ENCODE measurements at places on chromosomes 13 and 19. TPM values are rescaled to one million over a fixed set of nuclear protein-coding genes. Genes with fewer than 3 reads are reported as not detected.

DNA sequence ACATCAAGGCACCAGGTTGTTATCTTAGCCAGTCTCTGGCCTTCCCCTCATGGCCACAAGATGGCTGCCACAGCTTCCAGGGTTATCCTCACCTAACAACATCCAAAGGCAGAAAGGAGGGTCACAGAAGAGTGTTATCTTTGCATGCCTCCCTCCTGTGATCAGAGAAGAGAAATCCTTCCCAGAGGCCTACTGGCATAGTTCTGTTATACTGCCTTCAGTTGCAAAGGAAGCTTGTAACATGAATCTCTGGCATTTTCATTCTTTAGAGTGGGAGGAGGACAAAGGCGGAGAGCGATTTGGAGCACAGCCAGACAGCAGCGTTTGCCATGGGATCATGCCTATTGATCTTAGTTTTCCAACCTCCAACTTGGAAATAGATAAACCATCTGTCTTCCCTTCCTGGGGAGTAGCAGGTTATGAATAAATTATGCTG lies 135.7 kb downstream of the DNAJC15 start:
- no peak overlapping the region for H3K27ac ChIP-seq
- no peak for DNase-seq
- H3K36me3 ChIP-seq, result no peaks in the 10 kb centered on the region
- no peaks in the 10 kb centered on the region for H3K4me1 ChIP-seq
- no peak overlapping the region for H3K4me3 ChIP-seq

DNA sequence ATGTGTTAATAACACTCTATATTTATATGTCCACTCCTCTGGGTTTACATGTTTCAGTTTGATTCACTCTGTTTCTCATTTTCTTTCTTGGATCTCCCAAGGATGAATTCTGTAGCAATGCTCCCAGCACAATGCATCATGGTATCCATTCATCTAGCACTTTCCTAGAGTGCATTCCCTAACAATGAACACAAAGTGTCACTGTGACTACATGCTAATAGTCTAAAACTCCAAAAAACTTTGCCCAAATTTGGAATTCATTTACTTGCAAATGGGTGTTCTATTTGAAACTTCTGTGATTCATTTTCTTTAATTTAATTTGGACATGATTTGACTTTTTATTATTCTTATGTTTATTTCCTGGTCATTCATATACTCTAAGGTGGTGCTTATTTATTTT lies 286.3 kb downstream of the POU4F1 start:
- no peak overlapping the region for H3K4me3 ChIP-seq
- no peak overlapping the region for H3K27ac ChIP-seq
- H3K36me3 ChIP-seq, result no peaks in the 10 kb centered on the region
- DNase-seq, result no peak

- no peaks in the 10 kb centered on the region for H3K27me3 ChIP-seq
- no peaks in the 10 kb centered on the region for H3K36me3 ChIP-seq
- no peak for DNase-seq
- H3K4me3 ChIP-seq, result no peak overlapping the region
- H3K4me1 ChIP-seq, result no peaks in the 10 kb centered on the region
- H3K27ac ChIP-seq, result no peak overlapping the region
Measured at GRCh38 chr13:80211566-80211965, 129.4 kb downstream of the SPRY2 start.

- H3K4me1 ChIP-seq, result peaks cover 18% of the 10 kb centered on the region
- no peaks in the 10 kb centered on the region for H3K27me3 ChIP-seq
- no peak for DNase-seq
Measured at GRCh38 chr19:43599635-43600295, 3.4 kb downstream of the ZNF576 start.

DNA sequence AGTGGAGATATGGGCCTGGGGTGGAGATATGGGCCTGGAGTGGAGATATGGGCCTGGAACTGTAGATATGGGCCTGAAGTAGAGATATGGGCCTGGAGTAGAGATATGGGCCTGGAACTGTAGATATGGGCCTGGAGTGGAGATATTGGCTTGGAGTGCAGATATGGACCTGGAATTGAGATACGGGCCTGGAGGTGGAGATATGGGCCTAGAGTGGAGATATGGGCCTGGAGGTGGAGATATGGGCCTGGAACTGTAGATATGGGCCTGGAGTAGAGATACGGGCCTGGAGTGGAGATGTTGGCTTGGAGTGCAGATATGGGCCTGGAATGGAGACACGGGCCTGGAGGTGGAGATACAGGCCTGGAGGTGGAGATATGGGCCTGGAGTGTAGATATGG lies 402 bp downstream of the KIR3DL3 start:
- DNase-seq, result no peak
- H3K27ac ChIP-seq, result no peak overlapping the region
- no peaks in the 10 kb centered on the region for H3K36me3 ChIP-seq
- H3K27me3 ChIP-seq, result no peaks in the 10 kb centered on the region
- H3K4me1 ChIP-seq, result no peaks in the 10 kb centered on the region

DNA sequence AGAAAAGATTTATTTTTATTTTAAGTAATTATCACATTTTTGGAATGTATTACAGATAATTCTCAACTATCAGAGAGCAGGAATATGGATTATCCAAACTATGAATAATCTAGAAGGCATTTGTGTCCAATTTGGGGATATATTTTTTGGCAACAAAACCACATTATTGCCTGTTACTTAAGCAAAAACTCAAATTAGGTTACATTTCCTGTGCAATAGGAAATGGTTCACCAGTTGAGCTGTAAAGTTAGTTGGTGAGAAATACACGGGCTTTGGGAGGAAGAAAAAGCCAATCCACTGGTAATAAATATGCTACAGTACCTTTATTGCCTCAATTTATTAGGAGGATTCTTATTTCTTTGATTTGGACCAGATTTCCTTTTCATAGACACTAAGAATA lies 1075.2 kb downstream of the PCDH9 start:
- H3K27me3 ChIP-seq, result no peaks in the 10 kb centered on the region
- no peak for DNase-seq
- no peak overlapping the region for H3K27ac ChIP-seq
- no peak overlapping the region for H3K4me3 ChIP-seq
- H3K36me3 ChIP-seq, result no peaks in the 10 kb centered on the region
- H3K4me1 ChIP-seq, result no peaks in the 10 kb centered on the region

DNA sequence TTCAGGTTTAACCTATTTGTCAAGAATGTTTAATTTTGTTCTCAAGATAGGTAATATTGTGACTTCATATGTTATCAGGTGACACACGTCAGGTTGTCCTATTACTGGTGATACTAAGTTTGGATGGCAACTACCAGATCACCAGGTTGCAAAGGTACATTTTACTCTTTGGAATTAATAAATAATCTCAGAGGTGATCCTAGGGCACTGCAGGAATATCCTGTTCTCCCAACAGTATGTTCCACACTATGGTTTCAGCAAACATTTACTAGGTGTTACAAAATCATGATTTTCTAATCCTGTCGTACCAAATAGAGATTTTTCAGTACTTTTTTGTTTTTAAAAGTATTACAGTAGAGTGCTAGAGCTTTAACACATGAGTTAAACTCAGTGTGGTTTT lies 29.3 kb upstream of the MYCBP2 start:
- peaks cover 19% of the 10 kb centered on the region for H3K27me3 ChIP-seq
- no peaks in the 10 kb centered on the region for H3K36me3 ChIP-seq
- peaks cover 5% of the 10 kb centered on the region for H3K4me1 ChIP-seq
- DNase-seq, result no peak

- peaks cover 5% of the 10 kb centered on the region for H3K4me1 ChIP-seq
- peaks cover 38% of the 10 kb centered on the region for H3K27me3 ChIP-seq
- no peak for DNase-seq
- no peaks in the 10 kb centered on the region for H3K36me3 ChIP-seq
- no peak overlapping the region for H3K27ac ChIP-seq
Measured at GRCh38 chr13:27036236-27036981, 135.2 kb downstream of the USP12 start.

DNA sequence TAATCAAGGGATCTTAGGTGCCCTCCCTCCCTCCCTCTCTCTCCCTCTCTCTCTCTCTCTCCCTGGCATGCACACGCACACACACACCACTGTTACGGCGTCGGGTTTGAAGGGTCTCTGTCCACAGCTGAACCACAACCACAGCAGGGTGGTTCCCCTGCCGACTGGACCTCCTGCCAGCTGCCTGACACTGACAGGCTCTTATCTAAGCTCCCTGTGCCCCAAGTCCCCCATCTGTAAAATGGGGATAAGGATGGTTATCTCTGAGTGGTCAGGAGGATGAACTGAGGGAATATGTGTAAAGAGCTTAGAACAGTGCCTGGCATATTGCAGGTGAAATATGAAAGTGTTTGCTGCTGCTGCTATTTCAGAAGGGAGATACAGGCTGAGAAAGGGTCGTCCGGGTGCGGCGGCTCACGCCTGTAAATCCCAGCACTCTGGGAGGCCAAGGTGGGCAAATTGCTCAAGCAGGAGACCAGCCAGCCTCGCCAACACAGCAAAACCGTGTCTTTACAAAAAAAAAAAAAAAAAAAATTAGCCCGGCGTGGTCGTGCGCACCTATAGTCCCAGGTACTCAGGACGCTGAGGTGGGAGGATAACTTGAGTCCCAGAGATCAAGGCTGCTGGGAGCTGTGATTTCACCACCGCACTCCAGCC lies 852 bp upstream of the SHISA7 start:
- no peak for DNase-seq
- H3K27me3 ChIP-seq, result peaks cover 51% of the 10 kb centered on the region
- no peak overlapping the region for H3K27ac ChIP-seq
- peaks cover 10% of the 10 kb centered on the region for H3K4me1 ChIP-seq

DNA sequence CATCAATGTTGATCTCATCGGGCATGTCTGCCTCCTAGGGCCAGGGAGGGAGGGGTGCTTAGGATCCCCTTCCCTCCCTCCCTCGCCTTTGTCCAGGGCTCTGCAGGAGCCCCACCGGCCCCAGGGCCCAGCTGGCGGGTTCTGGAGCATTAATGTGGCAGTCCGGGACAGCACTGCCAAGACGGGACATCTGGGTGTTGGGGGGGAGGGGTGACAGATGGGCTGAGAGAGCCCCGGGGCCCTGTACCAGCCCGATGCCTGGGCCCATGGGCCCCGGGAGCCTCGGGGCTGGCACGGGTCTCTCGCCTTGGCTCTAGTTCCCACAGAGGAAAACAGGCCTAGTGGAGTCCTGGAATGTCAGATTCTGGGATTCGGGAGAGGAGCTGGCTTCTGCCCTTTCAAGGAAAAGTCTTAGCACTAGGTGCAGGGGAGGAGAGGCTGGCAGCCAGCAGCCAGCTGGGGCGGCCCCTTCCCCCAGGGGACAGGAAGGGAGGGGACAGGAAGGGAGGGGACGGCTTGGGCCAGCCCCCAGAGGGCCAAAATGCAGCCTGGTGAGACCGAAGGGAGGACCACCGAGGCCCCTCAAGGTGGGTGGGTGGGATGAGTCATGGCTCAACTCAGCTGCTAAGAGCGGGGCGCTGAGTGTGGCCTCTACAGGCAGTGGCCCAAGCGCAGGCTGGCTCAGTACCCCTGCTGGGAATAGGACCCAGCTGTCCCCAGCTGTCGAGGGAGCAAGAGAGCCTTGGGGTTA lies 3.1 kb downstream of the PPP1R14A start:
- H3K4me3 ChIP-seq, result peak overlapping the region; percentile 68
- peak overlapping the region; percentile 33 for H3K27ac ChIP-seq
- no peaks in the 10 kb centered on the region for H3K27me3 ChIP-seq
- peaks cover 26% of the 10 kb centered on the region for H3K36me3 ChIP-seq
- no peak for DNase-seq
- peaks cover 20% of the 10 kb centered on the region for H3K4me1 ChIP-seq

GRCh38 chr19:11246941-11247340 lies 7.5 kb downstream of the ANGPTL8 start:
- H3K27me3 ChIP-seq, result peaks cover 1% of the 10 kb centered on the region
- H3K4me3 ChIP-seq, result no peak overlapping the region
- H3K36me3 ChIP-seq, result no peaks in the 10 kb centered on the region
- no peak overlapping the region for H3K27ac ChIP-seq

DNA sequence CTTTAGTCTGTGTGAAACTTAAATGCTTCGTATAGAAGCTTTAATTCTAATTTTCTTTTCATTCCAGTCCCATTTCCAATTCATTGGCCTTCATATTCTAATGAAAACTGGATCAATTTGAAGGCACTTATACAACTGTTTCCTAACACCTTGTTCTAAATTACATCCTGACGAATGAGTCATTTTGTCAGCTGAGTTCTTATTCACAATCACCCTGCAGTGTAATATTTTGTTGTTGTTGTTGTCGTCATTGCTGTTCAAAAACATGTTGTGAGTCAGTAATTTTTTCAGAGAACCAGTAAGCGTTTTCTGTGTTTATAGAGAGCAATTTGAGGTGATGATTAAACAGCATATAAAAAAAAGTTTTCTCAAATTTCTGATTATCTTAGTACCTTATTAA lies 290.0 kb downstream of the PCDH9 start:
- no peak for DNase-seq
- no peak overlapping the region for H3K4me3 ChIP-seq
- no peak overlapping the region for H3K27ac ChIP-seq
- H3K27me3 ChIP-seq, result no peaks in the 10 kb centered on the region
- H3K36me3 ChIP-seq, result no peaks in the 10 kb centered on the region

GRCh38 chr19:12034198-12034597 lies 1.3 kb downstream of the ZNF433 start:
- H3K4me3 ChIP-seq, result no peak overlapping the region
- H3K27ac ChIP-seq, result no peak overlapping the region
- H3K4me1 ChIP-seq, result no peaks in the 10 kb centered on the region
- H3K36me3 ChIP-seq, result peaks cover 13% of the 10 kb centered on the region
- no peaks in the 10 kb centered on the region for H3K27me3 ChIP-seq

DNA sequence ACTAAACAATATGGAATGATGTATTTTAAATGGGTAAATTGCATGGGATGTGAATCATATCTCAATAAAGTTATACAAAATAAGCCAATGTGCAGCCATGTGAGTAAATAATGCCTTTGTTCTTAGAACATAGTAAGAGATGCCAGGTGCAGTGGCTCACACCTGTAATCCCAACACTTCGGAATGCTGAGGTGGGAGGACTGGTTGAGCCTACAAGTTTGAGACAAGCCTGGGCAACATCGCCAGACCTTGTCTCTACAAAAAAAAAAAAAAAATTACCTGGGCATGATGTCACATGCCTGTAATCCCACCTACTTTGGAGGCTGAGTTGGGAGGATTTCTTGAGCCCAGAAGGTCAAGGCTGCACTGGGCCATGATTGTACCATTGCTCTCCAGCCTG lies 230.7 kb downstream of the RFC3 start:
- no peaks in the 10 kb centered on the region for H3K36me3 ChIP-seq
- no peaks in the 10 kb centered on the region for H3K27me3 ChIP-seq
- H3K4me1 ChIP-seq, result no peaks in the 10 kb centered on the region

DNA sequence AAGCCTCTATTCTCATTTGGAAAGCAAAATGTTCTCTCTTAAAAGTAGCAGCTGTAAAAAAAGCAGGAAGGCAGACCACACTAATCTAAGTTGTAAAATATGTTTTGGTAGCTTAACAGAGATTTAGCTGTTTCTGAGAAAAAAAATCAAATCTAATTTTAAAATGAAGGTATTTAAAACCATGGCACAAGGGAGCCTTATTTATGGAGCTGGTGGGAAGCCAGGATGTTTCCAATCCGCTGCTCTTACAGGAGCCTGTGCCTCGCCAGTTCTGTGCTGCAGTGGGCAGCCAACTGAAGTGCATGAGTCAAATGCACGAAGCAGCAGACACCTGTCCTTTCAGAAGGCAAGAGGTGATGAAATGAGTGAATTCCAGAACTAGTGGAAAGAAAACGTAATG lies 28.2 kb downstream of the GPC6 start:
- no peak overlapping the region for H3K27ac ChIP-seq
- no peak for DNase-seq
- no peaks in the 10 kb centered on the region for H3K36me3 ChIP-seq
- no peak overlapping the region for H3K4me3 ChIP-seq

Gene AMER2
- total RNA-seq, result not detected

Gene ZNF677
- total RNA-seq, result 1.6 TPM

Gene TLE2
- 2.2 TPM for total RNA-seq

Gene ZNF627
- total RNA-seq, result 8.3 TPM

Gene ZNF132
- 3.2 TPM for total RNA-seq

Gene ATP5F1D
- total RNA-seq, result 233 TPM

Gene GPR18
- total RNA-seq, result 8.4 TPM

Gene CDC42EP5
- total RNA-seq, result 1.0 TPM

Gene MBD3L3
- total RNA-seq, result not detected

Gene ZNF155
- 4.7 TPM for total RNA-seq
